ENCODE measurements at places on chromosomes 7 and 10. TPM values are rescaled to one million over a fixed set of nuclear protein-coding genes. Genes with fewer than 3 reads are reported as not detected.

DNA sequence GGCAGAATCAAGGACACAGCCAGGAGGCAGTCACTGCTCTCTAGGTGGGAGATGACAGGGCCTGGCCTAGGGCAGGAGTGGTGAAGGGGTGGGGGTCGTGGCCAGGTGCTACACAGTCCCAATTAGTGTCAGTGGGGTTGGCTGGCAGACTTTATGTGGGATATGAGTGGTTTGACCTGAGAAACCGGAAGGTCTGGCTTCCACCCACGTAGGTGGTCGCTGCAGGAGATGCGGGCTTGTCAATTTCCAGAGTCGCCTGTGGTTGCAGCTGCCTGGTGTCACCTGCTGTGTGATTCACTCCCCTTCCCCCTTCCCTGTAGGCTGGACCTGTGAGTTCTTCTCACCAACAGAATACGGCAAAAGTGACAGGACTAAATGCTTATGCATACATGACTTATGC lies 124.3 kb downstream of the KLF6 start:
- DNase-seq: no peak

The SNCG gene
- 4.8 TPM for polyA plus RNA-seq

DNA sequence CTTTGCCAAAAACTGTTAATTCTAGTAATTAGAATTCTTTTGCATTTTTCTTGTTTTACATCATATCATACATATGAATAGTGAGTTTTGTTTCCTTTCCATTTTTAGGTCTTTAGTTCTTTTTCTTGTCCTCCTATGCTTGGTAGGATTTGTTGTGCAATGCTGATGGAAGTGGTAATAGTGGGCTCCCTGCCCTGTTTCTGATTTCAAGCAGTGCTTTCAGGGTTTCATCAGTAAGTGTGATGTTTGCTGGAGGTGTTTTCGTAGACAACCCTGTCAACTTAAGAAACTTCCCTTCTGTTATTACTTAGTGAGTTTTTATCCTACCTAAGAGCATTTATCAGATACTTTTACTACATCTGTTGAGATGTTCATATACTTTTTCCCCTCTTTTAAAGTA lies 50.5 kb downstream of the CSGALNACT2 start:
- DNase-seq: no peak

The HOXA13 gene
- not detected for polyA plus RNA-seq

The PKD1L1 gene
- 0.27 TPM for polyA plus RNA-seq

- no peak for DNase-seq
Observed at GRCh38 chr7:43729924-43730248, 563 bp upstream of the COA1 start.

- DNase-seq: no peak
Observed at GRCh38 chr10:84156768-84157167, 16.8 kb upstream of the GPR15LG start.

DNA sequence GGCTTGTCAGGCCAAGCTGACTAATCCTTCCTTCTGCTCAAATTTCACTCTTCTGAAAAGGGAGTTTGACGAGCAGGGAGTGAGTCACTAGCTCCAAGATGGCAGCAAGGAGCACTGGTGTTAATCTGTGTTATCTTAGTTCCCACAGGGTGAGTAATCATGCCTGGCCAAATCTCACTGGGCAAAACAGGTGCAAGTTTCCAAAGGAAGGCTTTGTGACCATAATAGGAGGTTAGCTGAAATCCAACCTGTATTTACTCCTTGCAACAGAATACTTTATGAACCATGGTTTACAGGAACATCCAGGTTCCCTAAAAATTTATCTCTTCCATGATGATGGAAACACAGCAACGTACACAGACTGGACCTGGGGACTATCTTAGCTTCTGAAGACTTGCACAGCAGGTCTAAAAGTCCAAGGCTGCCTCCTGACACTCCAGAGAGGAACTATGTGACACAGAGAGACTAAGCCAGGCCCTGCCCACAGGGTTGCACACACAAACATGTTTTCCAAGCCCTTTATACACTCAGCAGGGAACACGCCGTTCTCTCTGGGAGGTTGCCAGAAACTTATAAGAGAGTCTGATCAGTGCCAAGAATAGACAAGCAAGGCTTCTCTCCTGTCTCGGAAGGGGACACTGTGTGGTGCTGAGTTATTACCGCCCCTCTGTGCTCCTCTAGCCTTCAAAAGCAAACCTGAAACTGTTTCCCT lies 46.3 kb downstream of the PDK4 start:
- DNase-seq: no peak

DNA sequence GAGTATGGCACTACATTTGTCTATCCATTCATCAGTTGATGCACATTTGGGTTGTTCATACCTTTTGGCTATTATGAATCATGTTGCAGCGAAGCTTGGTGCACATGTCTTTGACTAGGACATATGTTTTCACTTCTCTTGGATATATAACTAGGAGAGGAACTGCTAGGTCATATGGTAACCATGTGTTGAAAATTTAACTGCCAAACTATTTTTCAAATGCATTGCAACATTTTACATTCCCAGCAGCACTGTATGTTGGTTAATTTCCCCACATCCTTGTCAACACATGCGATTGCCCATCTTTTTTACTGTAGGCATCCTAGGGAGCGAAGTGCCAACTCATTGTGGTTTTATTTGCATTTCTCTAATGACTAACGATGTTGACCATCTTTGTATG lies 183.4 kb downstream of the PRKCQ start:
- no peak for DNase-seq

DNA sequence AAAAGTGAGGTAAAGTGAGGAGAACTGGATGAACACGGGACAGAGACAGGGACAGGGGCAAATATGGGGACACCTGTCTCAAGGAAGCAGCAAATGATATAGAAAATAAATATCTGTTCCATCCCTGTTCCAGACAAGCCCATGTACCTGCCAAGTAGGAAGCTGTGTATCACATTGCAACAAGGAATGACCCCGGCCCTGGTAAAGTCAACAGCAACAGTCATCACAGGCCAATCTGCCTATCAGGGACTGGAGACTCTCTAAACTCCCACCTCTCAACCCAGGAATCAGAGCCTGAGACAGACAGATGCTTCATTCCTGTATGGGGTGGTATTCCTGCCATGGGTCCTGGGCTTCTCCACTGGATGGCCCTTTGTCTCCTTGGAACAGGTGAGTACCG lies 156.6 kb upstream of the PRSS1 start:
- DNase-seq: no peak

The RADIL gene
- polyA plus RNA-seq: 1.4 TPM

- DNase-seq: no peak
Observed at GRCh38 chr7:69002416-69002815, 595.9 kb upstream of the AUTS2 start.

GRCh38 chr10:103668351-103669242 lies 175.1 kb downstream of the NEURL1 start:
- no peak for DNase-seq

DNA sequence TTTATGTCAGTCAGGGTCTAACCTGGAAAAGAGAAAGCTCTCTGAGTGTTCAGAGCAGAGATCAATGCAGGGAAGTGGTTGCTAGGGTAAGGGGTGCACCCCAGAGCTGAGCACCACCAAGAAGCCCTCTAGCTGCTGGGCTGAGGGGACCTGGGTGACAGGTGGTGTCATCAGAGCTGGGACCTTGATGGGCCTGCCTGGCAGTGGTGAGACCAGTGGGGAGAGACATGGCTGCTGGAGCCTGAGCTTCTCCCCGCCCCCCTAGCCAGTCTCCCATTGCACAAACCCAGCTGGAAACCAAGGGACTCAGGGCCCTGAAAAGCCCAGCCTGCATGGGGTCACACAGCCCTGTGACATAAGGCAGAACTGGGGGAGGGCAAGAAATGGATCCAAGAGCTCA lies 49.1 kb upstream of the OSBPL3 start:
- no peak for DNase-seq

- no peak for DNase-seq
Observed at GRCh38 chr7:84508606-84509005, 314.0 kb upstream of the SEMA3A start.

DNA sequence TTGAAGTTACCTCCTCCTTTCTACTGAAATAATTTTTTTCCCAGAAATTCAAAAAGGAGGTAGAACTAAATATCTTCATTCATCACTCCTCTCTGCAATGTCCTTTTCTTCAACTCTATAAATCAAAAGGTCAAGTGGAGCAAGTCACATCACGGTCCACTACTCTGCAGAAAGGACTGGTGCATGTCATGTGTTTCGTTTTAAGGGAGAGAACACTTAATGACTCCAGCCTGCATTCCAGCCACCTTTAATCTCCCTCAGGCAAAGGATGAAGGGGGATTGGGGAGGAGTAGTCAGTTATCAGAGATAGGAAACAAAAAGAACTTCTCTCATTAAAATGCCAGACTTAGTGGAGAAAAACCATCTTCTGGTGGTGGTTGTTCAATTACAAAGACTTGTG lies 78.9 kb downstream of the ANK3 start:
- DNase-seq: peak; percentile 5

The CHAT gene
- polyA plus RNA-seq: not detected

- DNase-seq: no peak
Observed at GRCh38 chr7:76357475-76358010, 1.2 kb downstream of the YWHAG start.

DNA sequence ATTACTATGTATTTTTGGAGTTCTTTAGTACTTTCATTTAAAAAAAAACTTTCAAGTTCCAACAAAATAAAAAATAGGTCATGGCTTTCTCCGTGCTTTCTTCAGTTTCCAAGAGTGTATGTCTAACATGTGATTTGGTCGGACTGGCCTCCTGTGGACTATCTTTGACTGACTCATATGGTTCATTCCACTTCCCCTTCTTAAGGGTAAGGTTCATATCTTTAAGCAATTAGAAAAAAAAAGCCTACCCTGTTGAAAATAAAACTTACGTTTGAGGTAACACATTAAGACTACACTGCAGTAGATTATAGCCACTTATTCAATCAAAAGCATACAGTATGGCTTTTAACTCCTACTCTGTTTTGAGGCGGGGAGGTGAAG lies 112.8 kb upstream of the AHR start:
- no peak for DNase-seq

DNA sequence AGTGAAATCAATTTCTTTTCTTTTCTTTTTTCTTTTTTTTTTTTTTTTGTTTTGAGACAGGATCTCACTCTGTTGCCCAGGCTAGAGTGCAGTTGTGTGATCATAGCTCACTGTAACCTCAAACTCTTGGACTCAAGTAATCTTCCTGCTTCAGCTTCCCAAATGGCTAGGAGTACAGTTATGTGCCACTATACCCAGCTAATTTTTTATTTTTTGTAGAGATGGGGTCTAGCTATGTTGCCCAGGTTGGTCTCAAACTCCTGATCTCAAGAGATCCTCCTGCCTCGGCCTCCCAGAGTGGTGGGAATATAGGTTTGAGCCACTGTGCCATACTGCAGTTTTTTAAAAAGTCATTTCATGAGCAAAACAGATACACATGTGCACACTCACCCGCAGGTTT lies 79.8 kb downstream of the ANK3 start:
- DNase-seq: no peak

GRCh38 chr10:72162978-72163377 lies 52.8 kb upstream of the ANAPC16 start:
- DNase-seq: no peak

DNA sequence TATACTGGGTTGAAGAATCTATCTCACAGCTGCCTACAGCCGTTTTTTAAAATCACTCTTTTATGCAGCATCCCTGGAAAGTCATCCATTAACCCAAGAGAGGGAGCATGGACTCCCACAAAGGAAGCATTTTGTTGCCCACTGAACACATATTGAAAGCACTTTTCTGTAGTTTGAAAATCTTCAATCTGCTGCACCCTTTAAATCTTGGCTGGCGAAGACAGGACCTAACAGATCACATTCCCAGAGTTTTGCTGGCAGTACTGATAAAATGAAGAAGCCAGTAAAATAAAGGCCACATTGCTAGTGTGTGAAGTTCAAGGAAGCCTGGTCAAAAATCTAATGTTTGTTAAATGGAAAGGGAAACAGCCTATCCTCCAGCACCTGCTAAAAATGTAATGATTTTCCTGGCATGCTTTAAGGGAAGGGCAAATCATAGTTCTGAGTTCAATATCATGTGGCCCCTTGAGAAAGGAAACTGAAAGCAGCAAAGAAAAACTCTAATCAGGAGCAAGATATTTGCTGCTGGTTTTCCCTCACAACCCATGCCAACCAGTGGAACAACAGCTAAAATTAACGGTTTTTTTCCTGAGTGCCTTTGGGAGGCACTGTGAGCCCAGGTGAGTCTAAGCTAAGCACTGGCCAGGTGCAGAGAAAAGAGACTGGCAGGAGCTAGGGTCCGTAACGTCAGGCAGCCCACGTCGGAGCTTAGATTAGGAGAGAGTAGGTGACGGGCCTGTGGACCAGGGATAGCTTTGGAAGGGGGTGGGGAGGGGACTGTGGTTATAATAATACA lies 97.9 kb upstream of the PALS2 start:
- no peak for DNase-seq

The TDRD1 gene
- not detected for polyA plus RNA-seq

- DNase-seq: no peak
Observed at GRCh38 chr7:142709921-142710320, 39.4 kb upstream of the PRSS1 start.

DNA sequence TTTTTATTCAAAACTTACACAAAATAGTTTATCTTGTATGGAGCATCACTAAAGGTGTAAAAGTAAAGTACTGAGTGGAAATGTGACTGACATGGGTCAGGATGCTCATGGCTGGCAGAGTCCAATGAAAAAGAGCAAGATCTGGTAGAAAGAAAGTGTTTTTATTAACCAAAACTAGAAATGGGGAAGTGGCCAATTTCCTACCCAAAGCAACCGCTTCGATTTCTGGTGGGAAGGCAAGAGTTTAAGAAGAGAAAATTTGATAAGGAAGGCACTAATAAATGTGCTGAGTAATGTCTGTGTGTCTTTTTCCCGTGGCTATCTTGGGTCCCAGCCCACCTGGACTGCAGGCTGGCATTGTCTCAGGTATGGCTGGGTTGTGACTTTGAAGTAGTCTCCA lies 277.7 kb downstream of the ANKRD7 start:
- no peak for DNase-seq

DNA sequence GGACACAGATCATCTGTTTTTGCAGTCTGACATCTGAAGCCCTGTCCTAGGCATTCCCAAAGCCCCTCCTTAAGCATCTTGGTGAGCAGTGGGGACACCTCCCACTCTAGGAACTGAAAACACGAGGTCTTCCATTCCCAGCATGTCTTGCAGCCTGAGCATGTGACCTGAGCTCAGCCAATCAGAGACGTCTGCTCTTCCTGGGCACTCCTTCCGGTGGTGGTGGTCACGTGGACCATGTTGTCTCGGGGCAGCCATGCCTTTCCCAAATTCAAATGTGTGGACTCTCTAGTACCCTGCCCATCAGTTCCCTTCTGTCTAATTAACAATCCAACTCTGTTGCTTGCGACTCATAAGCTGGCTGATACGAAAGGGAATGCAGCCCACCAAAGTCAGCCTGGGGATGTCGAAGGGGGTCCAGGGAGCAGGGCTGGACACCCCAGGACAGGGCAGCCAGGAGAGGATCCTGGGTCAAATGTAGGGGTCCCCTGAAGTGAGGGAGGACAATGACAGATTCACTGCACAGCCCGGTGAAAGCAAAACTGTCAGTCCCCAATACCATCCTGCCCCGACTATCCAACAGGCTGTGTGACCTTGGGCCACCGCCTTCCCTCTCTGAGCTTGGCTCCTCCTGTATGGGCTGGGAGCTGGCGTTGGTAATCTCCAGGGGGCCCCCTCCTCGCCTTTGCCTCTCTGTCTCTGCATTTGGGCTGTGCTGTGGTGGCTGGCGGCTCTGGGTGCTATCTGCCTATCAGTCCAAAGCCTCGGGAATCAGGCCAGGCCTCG lies 57.4 kb upstream of the BAIAP2L1 start:
- no peak for DNase-seq
